ENCODE measurements at places on chromosomes 1 and 21.

DNA sequence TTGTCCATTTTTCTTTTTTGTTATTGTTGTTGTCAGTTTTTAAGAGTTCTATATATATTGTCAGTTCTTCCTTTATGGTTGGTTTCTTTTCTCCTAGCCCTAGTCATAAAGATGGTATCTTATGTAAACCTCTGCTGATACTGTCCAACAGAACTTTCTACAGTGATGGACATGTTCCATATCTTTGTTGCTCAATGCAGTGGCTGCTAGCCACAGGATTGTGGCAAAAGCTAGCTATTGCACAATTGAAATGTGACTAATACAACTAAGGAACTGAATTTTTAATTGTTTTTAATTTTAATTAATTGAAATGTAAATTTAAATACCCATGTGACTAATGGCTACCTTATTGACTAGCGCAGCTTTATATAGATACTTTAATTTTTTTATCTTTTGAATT, 411.8 kb upstream of the PTBP2 start:
- DNase-seq, result no peak

GRCh38 chr1:244006961-244007360, 44.1 kb upstream of the ZBTB18 start:
- DNase-seq, result no peak

- DNase-seq, result no peak
Observed at GRCh38 chr1:44676484-44677200, 2.1 kb downstream of the ARMH1 start.

- no peak for DNase-seq
Observed at GRCh38 chr21:38965241-38965640, 159.5 kb downstream of the ETS2 start.

DNA sequence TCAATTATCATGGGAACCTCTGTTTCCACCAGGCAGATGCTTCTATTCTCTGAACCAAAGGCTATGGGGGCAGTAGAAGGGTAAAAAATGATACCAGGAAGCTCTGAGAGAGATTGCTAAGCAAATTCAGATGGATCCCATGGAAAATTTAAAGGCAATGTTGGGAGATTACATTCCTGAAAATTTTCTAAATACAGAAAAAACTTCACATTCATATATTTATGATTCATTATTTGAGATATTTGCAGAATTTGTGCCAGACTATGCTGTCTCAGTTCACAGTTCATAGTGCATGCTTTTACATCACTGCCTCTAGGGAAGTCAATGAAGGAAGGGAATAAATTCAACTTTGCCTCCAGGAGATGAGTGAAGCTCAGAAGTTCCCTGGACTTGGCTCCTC, 57.5 kb downstream of the KCNT2 start:
- DNase-seq, result no peak

GRCh38 chr1:152458384-152459185, 44.5 kb upstream of the CRNN start:
- peak; percentile 82 for DNase-seq

DNA sequence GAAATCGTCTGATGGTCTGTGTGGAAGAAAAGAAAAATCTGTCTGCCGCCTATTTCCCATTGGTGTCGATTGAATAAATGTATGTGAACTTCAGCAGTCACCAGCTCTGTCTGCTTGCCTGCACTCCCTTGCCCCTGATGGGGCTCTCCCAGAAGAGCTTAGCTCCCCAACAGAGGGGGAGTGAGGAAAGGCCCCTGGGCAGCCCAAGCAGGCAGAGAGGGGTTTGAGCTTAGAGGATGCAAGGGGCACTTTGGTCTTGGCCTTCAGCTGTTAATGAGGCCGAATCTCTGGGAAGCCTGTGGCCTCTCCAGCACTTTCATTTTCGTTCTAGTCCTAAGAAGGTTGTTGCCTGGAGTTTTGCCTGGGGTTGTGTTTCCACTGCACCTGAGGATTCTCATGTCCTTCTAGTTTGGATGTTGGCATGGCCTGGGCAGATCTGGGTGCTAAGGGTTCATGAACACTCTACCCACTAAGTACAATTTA, 2.8 kb downstream of the FOXD2 start:
- no peak for DNase-seq

GRCh38 chr1:173213665-173214064, 6.5 kb upstream of the TNFSF4 start:
- no peak for DNase-seq

- peak; percentile 31 for DNase-seq
Observed at GRCh38 chr1:186838380-186839040, 9.8 kb downstream of the PLA2G4A start.
